ENCODE measurements at places on chromosomes 6 and 20.

DNA sequence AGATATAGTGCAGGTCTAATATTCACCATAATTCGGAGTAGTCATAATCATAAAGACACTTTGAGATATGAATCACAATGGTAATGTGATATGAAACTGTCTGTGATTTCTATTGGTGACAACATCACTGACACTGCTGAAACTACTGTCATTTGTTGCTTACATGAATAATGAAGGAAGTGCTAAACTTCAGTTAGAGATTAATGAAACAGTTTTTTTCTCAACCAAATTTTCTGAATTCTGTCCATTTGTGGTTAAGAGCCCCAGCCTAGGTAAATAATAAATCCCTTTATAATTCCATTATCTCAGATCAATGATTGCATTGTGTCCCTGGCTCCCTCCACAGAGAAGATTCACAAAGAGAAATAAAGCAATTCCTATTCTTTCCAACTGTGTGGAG lies 122.6 kb downstream of the HIVEP2 start:
- DNase-seq = no peak

DNA sequence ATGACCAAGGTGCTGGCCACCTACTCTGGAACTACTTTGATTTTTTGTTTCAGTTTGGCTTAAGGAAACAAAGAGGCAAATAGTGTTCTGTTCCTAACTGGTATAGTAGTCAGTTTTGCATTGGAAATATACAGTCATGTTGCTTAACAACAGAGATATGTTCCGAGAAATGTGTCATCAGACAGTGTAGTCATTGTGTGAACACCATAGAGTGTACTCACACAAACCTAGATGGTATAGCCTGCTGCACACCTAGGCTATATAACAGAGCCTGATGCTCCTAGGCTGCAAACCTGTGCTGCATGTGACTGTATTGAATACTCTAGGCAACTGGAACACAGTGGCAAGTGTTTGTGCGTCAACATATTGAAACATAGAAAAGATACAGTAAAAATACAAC lies 80.4 kb downstream of the ARID1B start:
- no peak for DNase-seq

- DNase-seq = no peak
Measured at GRCh38 chr20:41408986-41409385, 42.4 kb upstream of the EMILIN3 start.

GRCh38 chr6:121944354-121944753 lies 455.1 kb upstream of the HSF2 start:
- no peak for DNase-seq

- no peak for DNase-seq
Measured at GRCh38 chr6:137792160-137793033, 74.7 kb upstream of the TNFAIP3 start.

GRCh38 chr20:42095221-42095620 lies 477.0 kb upstream of the CHD6 start:
- no peak for DNase-seq

DNA sequence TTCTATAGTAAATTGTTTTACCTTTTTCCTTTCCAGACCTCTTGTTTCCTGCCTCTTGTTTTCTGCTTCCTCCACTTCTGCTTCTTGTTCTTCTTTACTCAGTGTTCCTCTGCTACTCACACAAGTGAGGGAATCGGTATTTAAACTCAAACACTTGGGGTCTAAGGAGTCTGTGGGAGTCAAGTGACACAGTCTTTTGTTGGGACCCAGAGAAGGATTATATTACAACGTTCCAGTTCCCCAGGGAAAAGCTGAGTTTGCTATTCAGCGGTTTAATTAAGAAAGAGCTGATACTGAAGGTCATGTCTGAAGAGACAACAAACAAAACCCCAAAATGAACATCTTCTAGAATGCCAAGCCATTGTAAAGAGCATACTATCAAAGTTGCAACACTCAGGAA lies 107.8 kb upstream of the CITED2 start:
- no peak for DNase-seq

GRCh38 chr20:11248687-11249638 lies 575.2 kb upstream of the JAG1 start:
- DNase-seq = no peak

DNA sequence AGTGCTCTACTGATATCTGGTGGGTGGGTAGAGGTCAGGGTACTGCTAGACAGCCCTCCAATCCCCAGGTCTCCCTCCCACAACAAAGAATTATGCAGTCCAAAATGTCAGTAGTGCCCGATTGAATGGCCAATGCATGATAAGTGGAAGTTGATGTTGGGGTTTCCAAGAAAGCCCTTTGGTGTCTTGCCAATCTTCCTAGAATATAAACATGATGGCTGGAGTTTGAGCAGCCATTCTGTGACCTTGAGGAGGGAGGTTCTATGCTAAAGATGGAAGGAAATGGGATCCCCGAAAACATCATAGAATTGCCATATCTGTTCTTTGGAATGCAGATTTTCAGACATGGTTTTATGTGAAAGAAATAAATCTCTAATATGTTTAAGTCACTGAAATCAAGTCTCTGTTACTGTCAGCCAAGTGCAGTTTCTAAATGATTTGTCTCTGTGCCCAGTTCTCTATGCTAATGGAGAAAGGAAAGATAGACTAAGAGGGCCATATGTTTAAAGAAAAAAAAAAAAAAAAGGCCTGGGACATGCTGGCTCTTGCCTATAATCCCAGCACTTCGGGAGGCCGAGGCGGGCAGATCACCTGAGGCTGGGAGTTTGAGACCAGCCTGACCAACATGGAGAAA lies 32.8 kb upstream of the PTPN1 start:
- DNase-seq = no peak

- DNase-seq = no peak
Measured at GRCh38 chr20:59932616-59933295, 681 bp downstream of the SYCP2 start.

- DNase-seq = no peak
Measured at GRCh38 chr6:7155871-7156579, 48.3 kb downstream of the RREB1 start.

- no peak for DNase-seq
Measured at GRCh38 chr6:99967052-99967451, 27.0 kb downstream of the MCHR2 start.

- no peak for DNase-seq
Measured at GRCh38 chr20:44536175-44536574, 14.3 kb upstream of the SERINC3 start.

DNA sequence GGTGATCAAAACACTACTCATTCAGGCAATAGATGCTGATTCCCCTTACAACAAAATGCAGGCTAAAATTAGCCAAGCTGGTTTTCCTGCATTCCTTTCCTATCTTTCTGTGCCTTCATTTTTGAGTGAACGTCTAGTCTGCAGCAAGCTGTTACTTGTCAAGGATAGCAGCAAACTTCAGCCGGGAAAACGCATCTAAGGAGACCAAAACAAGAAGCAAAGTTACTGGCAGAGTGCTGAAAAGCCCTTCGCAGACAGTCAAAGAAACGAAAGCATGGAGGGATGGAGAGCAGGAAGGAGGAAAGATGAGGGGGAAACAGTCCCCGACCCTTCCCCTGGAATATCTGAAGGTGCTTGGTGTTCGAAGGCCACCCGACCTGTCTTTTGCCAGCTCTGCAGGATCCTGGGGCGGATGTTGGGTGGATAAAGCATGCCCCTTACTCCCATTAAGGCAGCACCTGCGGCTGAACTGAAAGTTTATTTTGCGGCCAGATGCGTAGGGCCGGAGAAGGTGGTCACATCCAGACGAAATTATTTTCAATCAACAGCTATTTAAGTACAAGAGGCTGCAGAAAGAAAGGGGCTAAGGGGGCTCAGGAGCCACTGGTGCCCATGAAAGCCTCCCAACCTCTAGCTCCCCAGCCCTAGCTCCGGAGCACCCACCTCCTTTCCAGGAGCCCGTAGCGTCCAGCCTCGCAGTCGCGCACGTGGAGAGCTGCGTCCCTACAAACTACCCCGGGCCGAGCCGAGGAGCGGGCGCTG lies 538 bp downstream of the FERMT1 start:
- DNase-seq = no peak

- no peak for DNase-seq
Measured at GRCh38 chr20:59182401-59183044, 18.9 kb downstream of the ZNF831 start.

DNA sequence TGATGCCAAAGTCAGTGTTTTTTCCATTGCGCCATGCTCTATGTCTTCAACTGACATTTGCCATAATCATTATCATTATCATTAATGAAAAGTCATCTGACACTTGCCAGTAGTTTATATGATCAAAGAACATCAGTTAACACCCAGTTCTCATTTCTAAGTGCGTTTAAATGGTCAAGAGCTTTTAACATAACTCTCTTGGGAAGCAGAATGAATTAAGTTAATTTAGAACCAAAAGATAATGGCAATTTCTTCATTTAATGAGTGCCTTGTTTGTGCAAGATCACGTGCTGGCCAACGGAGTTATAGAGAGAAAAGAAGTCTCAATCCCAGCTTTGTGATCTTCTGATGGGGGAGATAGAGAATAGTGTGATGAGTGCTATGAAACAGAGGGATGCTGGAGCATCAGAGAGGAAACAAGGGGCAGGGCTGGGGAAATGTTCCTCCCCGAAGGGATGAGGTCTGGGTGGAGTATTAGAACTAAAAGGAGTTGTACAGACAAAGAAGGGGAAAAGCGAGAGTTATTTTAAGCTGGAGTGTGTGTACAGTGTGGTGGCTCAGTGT lies 20.3 kb downstream of the ANKS1A start:
- no peak for DNase-seq

- DNase-seq = no peak
Measured at GRCh38 chr6:170063431-170063830, 227.4 kb downstream of the DLL1 start.

DNA sequence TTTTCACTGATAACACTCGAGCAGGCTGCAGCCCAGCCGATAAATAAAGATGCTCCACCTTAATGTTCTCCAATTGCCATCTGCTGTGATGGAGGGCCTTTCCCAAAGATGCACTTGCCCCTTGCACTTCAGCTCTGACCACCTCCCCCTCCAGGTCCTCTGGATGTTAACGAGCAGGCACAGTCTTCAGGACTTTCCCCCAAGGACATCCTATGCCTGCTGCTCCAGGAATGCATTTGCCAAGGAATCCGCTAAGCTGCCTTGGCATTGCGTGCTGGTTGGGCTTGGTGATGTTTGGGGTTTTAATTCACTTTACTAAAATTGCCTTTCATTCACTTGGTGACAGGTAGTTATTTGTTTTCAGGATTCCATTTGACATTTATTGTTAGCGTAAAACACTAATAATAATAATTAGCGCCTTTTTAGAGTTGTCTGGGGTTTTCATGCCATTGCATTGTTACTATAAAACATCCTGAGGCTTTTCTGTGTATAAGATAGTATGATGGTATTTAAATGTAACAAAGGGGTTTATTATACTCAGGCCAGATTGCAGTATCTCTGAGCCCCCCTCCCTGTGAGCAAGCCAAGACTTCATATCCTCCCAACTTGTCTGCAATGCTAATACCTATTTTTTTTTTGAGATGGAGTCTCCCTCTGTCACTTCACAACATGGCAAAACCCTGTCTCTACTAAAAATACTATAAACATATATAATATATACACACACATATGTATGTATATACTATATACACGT lies 66.7 kb upstream of the TSHZ2 start:
- DNase-seq = no peak

DNA sequence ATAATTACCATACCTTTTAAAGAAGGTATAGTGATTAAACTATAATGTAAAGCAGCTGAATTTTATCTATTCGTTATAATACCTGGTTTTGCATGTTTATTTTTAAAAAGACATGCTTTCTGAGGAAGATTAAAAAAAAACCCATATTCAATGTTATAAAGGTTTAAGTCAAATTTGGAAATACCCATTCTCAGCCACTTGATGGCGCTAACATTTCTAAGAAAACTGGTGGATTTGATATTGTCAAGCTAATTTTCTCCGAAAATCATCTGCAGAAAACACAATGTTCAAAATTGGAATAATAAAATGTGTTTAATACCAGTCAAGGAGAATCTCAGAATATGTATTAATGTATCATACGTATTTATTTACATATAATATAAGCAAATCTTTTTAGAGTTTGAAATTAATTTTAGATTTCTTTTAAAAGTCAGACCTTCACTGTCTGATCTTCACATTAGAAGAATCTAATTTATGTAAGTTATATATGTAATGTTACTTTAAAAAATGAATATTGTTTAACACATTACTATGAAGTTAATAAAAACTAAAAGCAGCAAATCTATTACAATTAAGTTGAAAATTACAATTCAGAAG lies 35.0 kb downstream of the SHPRH start:
- DNase-seq = no peak

GRCh38 chr6:7086488-7086887 lies 21.3 kb upstream of the RREB1 start:
- DNase-seq = no peak

- no peak for DNase-seq
Measured at GRCh38 chr6:90109141-90109540, 187.5 kb downstream of the BACH2 start.

- no peak for DNase-seq
Measured at GRCh38 chr6:132813173-132813856, 1.1 kb upstream of the RPS12 start.

DNA sequence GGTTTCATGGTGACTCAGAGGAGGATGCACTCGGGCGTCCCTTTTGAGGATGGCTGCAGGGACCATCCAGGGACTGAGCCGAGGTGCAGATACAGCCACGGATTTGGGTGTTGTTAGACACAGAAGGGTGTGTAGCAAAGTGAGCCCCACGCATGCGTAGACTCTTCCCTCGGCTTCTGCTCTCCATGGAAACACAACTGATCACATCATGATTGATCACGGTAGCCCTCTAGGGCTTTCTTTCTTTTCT lies 606 bp upstream of the ULBP1 start:
- DNase-seq = no peak

DNA sequence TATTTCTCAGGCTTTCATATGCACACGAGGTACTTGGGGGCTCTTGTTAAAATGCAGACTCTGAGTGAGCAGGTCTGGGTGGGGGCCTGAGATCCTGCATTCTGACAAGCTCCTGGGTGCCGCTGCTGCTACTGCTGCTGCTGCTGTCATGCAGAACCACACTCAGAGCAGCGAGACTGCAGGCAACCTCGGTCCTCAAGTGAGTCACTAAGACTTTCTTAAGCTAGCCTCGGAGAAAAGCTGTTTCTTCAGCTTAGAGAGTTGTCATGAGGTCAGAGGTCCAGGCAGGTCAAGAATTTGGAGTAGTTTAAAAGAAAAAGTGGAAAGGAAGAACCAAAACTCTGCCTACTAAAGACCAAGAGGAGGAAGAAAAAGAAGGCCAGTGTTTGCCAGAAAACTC lies 92.9 kb downstream of the SPTLC3 start:
- no peak for DNase-seq

GRCh38 chr6:46184114-46184513 lies 13.3 kb upstream of the ENPP5 start:
- DNase-seq = no peak
